ENCODE measurements at places on chromosomes 6 and 20.
A peak's percentile ranks its signal among the peaks of the same experiment; 100 is the strongest.

DNA sequence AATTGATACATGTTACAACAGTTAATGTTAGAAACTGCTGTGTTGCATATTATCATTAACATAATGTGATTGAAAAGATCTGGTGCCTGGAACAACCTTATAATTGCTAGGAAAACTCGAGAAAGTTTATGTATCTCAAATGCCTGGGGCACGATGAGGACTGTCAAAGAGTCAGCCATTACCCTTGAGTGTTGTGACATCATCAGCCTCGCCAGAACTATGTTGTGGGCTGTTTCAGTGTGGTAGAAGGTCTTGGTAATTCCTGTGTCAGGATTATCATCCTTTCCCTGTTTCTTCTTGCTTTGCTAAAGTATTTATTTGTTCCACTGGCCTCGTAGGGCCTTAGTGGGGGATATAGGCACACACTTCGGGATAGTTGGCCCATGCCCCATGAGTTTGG lies 185.1 kb downstream of the DTNBP1 start:
- DNase-seq, result no peak

DNA sequence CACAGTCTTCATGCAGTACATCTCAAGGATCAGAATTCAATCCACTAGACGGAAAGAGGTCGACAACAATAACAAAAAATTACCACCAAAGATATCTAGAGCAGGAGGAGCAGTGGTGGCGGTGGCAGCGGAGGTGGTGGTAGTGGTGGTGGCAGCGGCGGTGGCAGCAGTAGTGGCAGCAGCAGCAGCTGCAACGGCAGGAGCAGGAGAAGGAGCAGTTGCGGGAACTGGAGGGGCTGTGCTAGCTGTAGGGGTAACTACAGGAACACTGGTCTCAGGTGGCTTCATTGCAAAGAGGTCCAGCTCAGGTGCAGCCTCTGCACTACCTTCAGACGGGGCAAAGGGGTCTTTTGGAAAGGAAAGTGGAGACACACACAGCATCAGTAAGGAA lies 81.1 kb downstream of the PRSS35 start:
- DNase-seq, result no peak

DNA sequence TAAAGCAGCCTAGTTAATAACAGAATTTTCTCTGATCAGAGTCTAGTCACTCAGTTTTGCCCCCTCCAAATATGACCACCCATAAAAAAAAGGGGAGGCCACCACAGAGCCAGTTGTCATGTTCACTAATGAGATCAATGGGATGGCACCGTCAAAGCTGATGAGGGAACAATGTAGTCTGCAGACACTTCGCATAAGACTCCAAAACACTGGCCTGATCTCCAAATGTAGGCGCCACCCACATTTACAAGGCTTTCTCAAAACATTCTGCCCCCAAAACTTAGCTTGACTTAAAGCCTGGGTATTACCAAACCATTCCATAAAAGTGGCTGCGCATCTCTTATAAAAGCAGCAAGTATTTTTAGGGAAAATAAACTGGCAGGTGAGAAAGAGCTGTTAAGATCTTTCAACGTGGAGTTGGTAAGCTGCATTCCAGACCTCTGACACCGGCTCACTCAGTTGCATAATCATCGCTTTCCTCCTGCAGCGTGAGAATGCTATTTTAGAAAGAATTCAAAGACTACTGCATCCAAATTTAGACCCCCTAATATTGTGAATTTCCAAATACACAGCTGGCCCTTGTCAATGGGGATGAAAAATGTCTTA lies 59.3 kb downstream of the TBC1D7 start:
- peak; percentile 31 for DNase-seq

DNA sequence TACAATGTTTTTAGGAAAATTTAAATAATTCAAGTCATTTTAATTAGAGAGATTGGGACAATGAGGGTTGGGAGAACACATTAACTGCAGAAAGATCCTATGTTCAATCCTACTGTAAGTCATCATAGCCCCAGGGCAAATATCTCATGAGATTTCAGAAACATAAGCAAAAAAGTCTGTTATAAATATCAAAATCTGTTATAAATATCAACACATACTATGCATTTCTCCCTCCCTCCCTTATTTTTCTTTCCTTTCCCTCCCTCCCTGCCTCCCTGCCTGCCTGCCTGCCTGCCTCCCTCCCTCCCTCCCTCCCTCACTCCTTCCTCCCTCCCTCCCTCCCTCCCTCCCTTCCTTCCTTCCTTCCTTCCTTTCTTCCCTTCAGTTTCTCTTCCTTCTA lies 267.3 kb upstream of the SASH1 start:
- DNase-seq, result no peak

DNA sequence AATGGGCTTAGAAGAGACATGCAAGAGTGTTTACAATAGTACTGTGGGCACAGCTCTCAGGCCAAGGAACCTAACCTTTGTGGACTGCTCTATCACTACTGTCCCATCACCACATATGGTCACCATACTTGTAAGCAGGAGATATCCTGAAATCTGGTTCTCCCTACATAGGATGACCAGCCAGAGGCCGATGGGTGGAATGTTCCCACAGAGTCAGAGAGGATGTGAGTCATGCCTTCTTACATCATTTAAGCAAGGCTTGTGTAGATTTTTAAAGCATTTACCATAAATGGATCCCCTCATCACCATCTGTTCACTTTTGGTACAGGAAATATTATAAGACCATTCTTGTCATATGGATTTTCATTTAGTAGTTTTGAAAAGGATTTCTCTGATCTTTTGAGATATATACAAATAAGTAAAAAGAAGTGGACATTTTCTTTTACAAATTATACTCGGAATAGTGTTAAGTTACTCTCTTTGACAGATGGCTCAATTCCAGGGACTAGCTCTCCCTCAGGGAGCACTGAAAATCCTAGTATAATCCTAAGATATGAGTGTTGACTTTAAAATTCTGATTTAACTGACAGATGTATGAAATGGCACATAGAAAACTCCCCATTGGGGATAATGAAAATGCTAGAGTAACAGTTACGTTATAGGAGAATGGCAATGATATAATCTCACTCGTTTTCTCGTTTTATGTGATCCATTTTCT lies 6.6 kb downstream of the HTR1B start:
- DNase-seq, result peak; percentile 64

DNA sequence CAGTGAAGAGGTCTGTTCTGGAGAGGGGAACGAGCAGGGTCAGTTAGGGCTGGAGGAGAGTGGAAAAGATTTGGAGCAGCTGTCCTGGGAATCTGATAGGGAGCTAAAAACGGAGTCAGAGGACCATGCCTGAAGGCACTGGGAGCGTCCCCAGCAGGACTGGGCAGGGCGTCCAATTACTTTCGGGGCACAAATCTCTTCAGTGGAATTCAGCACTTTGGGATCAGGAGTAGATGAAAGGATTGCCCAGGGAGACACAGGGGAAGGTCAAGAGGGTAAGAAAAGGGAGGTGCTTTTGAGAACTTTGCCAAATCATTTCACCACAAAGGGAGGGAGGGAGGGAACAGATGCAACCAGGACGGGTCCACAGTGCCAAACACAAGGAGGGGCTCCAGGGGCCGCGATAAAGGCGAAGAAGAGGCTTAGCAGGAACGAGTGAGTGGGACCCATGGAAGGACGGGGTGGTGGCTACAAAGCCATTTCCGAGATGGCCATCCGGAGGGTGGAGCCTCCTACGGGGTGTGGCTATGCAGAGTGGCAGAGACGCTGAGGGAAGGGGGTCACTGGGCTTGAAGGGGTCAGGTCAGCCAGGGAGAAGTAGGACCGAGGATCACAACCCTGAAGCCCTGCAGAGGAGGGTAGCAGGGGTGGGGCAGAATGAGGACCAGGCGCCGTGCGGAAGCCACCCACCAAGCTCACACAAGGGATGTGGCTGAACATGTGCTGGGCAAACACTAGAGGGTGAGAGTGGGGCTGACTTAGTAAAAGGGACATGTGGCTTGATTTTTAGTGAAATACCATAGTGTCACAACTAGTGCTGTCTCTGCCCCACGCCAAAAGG lies 180.0 kb upstream of the RREB1 start:
- no peak for DNase-seq

GRCh38 chr6:7050872-7051779 lies 56.6 kb upstream of the RREB1 start:
- peak; percentile 63 for DNase-seq

- no peak for DNase-seq
These were observed 1.3 kb downstream of the C20orf202 start for GRCh38 chr20:1204576-1204975.

- DNase-seq, result no peak
These were observed 755.7 kb downstream of the HDGFL1 start for GRCh38 chr6:23325065-23325464.

DNA sequence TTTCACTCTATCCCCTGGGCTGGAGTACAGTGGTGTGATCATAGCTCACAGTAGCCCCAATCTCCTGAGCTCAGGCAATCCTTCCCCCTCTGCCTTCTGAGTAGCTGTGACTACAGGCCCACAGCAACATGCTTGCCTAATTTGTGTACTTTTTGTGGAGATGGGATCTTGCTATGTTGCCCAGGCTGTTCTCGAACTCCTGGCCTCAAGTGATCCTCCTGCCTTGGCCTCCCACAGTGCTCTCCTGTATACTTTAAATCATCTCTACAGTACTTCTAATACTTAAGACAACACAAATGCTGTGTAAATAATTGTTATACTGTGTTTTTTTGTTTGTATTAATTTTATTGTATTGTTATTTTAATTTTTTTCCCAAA lies 39.7 kb upstream of the FAM50B start:
- no peak for DNase-seq

DNA sequence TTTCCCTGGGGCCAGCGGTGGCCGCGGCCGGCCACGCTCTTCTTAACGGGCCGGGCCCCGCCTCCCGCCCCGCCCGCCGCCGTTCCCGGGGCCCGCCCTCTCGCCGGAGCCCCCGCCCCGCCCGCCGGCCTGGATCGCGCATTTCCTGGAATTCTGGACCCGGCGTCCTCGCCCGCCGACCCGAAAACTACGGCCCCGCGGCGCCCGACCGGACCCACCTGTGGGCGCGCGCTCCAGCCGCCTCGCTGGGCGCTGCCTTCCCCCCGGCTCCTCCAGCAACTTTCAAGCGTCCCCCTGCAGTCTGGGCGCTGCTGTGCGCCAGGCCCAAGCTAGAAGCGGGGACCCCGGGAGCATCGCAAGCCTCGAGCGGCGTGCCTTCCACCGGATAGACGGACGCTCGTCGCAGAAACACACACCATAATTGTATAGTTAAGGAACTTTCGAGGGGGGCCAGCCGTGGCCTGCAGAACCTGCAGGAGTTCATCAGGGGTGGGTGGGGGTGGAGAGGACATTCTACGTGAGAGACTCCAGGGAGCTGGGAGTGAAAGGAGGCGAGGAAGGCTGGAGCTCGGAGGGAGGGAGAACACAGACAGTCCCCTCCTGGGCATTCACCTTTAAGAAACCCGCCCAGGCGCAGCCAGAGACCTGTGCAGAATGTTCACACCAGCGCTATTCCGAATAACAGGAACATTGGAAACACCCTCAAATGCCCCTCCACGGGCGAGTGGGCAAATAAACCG lies at the start of gene ADA:
Gene ADA, minus strand, starts transcription at position 16 of the 740 bp plus-strand sequence. CDS start 92 bp downstream, outside the sequence.
- DNase-seq, result peak; percentile 65

- no peak for DNase-seq
These were observed 212.0 kb upstream of the DTNBP1 start for GRCh38 chr6:15874821-15875220.

DNA sequence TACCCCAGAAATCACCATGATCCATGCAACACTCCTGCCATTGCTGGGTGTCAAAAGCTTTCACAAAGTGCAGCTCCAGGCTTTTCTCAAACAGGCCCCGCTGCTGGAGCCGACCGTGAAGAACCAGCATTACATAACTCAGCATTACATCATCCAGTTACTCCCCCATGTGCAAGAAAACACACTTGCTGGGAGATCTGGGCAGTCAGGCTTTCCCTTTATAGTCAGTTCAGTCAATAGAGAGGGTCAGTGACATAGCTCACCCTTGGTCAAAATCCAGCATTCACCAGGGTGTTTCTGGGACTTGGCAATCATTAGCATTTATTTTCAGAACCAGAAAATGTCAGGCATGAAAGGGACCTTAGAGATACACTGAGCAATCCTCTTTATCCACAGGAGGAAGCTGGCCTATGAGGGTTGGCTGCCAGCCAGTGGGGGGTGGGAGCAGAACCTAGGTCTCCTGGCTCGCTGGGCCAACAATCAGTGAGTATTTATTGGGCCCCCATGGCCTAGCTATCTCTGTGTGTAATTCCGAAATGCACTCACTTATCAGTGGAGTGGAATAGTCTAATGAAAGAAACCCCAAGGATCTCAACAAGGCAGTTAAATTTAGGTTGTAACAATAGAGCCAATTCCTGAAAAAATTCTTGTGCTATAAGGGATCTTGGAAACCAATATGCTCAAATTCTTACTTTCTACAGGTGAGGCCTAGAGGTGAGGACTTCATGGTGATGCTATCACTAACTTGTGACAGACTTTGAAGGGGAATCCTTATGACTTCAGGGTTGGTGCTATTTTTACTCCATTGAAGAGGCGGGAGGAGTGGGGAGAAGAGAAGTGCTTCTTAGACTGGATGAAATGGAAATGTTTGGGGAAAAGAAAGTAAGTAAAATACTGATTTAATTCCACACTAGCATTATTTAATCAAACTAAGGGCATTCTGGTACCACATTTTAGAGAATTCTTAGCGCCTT lies 54.6 kb downstream of the LYRM4 start:
- peak; percentile 82 for DNase-seq

DNA sequence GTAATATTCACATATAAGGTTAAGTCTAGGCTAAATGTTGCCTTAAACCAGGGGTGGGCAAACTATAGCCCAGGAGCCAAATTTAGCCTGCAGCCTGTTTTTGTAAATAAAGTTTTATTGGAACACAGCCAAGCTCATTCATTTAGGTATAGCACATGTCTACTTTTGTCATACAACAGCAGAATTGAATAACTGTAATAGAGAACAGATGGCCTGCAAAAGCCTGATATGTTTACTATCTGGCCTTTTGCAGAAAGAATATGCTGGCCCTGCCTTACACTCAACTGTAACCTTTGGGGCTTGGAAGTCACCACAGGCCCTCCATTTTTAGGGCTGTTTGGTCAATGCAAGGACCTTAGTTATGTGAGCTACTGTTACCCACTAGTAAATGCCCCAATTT lies 17.7 kb upstream of the BCLAF1 start:
- no peak for DNase-seq

DNA sequence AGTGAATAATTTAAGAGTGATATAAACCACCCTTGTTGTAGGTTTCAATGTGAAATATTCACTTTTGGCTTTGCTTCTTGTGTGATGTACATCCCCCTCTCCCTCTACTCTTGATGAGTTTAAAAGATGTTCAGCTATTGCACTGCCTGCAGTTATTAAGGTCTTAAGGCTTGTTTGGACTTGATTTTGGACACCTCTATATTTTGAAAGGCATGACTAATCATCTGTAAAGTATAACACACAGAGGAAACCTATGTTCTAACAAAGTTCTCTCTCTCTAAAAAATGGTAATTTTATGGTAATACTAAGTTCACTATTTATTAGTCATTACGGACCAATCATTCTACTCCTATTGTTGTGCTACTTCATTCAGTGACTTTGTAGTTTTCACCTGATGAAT lies 1719.9 kb downstream of the GRIK2 start:
- DNase-seq, result no peak

- no peak for DNase-seq
These were observed 6.9 kb upstream of the VAPB start for GRCh38 chr20:58382096-58382495.

Measured in NCI-H82 (cell line).